ENCODE measurements at places on chromosomes 7 and 10. TPM values are rescaled to one million over a fixed set of nuclear protein-coding genes. Genes with fewer than 3 reads are reported as not detected.

ANKRD30A gene
- not detected for polyA plus RNA-seq

- DNase-seq = no peak
Measured at GRCh38 chr7:71637578-71637977, 505.6 kb downstream of the GALNT17 start.

GRCh38 chr10:127737563-127738511, 852 bp downstream of the FOXI2 start:
- no peak for DNase-seq

- peak; percentile 25 for DNase-seq
Measured at GRCh38 chr7:66921396-66921917, 432 bp downstream of the TMEM248 start.

DNA sequence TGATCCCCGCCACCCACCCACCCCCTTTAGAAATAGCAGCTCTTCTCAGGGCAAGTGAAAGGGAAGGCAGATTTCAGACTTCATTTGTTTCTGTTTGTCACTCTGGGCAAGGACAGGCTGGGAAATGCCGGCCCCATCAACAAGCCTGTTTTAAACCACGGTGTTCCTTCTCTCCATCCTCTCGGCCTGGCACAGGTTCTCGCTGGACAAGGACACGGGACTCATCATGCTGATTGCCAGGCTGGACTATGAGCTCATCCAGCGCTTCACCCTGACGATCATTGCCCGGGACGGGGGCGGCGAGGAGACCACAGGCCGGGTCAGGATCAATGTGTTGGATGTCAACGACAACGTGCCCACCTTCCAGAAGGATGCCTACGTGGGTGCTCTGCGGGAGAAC, 42.3 kb downstream of the C10orf105 start:
- no peak for DNase-seq

- DNase-seq = no peak
Measured at GRCh38 chr7:115015619-115016018, 93.7 kb downstream of the MDFIC start.

BLNK gene
- polyA plus RNA-seq = 152 TPM

DNA sequence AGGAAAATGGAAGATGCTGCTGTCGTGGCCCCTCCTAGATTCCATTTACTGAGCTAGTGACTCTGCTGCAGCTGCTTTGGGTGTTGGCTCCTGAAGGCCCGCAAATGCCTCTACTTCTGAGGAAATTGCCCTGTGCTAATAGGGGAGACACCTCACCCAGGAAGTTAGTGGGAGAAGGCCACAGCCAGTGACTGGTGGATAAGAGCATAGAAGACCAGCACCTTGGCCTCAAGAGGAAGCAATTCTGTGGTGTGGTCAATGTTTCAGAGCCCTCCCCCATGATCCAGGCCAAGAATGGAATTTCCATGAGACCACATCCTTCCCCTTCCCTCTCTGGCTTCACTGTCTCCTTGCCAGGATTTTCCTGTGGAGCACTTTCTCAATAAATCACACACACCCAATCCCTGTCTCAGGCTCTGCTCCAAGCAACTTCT, 25.0 kb upstream of the FZD1 start:
- DNase-seq = no peak

- no peak for DNase-seq
Measured at GRCh38 chr10:74018241-74018640, 20.3 kb downstream of the VCL start.

- DNase-seq = no peak
Measured at GRCh38 chr7:141301544-141301943, 227.7 kb downstream of the TMEM178B start.

DNA sequence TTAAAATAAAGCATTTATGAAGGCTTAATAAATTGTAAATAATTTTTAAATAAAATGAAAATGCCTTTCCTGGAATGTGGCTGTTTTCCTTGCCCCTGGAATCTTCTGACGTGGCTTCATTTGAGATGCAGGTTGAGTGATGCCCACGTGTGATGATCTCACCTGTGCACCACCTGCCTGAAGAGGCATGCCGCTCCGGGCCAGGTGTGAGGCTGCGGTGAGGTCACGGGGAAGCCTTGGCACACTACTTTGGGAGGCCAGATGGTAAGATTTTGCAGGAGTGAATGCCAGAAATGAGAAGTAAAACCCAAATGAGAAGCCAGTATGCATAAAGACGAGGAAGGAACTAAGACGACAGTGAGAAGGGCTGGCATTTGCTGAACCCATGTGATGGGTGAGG, 36.2 kb downstream of the GOT1 start:
- no peak for DNase-seq

AGBL3 gene
- 0.65 TPM for polyA plus RNA-seq

DNA sequence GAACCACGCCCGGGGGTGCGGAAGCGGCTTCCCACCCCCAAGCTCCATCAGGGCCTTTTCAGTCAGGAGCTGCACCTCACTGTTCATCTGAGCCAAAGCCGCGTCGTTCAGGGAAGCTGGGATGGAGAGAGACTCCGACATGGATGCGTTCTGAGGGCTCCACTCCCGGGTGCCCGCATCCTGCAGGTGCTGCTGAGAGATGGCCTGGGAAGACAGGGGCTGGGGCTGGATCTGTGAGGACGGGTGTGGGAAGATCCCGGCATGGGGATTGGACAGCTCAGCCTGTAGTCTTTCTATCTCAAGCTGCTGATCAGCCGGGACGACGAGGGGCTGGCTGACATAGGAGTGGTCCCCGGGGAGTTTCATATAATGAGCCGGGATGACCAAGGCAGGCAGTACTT, 45.0 kb upstream of the NMT2 start:
- no peak for DNase-seq

DNA sequence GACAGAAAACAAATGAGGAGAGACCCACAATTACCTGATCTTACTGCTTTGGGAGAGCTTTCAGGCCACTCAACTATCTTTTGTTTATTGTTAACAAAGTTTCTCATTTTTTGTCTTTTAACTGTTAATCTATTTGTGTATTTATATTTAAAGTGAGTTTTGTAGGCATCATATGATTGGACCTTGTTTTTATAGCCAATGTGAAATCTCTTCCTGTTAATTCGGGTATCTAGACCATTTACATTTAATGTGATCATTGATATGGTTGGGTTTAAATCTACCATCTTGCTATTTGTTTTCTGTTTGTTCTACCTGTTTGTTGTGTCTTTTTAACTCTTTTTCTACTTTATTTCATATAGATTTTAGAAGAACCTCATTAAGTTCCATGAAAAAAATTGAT, 12.5 kb downstream of the OPALIN start:
- DNase-seq = no peak

- no peak for DNase-seq
Measured at GRCh38 chr7:24245362-24245761, 38.6 kb upstream of the NPY start.

IFIT1B gene
- not detected for polyA plus RNA-seq

- no peak for DNase-seq
Measured at GRCh38 chr10:36096576-36096975, 454.5 kb upstream of the FZD8 start.

GRCh38 chr10:15331461-15331860, 39.6 kb downstream of the FAM171A1 start:
- DNase-seq = no peak

GRCh38 chr7:31512166-31512565, 1.7 kb upstream of the ITPRID1 start:
- no peak for DNase-seq

DNA sequence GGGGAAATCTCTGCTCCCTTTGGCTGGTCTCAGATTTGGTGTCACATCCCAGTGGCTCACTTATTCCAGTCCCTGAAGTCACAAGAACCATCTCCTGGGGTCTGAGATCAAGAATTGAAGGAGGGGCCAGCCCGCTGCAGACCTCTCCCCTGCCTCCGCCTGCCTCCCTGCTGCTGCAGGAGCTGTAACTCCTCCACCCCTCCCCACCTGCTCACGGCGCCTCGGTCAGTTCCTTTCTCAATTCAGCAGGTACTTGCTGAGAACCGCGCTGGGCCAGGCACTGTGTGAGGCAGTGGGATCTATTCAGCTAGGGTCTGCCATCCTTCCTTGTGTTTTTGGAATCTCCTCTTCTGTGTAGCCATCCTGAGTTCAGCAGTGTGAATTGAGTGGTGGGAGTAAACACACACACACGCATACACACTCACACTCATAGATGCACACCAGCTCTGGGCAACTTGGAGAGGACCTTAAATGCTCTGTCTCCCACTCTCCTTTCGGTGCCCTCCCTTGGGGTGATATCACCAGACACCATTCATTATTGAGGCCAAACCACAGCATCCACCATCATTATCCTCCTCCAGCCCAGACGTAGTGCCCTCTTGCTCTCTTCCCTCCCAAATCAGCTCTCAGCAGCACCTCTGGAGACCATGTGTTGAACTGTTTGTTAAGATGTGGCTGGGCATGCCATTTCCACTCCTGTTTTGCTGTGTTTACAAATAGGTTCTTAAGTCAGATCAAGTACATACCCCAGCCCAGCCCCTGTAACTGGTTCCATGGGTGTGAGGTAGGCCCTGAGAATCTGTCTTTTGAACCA, 22.0 kb upstream of the ANKRD2 start:
- DNase-seq = no peak

GRCh38 chr7:138837627-138838026, 39.6 kb upstream of the ATP6V0A4 start:
- DNase-seq = no peak

DNA sequence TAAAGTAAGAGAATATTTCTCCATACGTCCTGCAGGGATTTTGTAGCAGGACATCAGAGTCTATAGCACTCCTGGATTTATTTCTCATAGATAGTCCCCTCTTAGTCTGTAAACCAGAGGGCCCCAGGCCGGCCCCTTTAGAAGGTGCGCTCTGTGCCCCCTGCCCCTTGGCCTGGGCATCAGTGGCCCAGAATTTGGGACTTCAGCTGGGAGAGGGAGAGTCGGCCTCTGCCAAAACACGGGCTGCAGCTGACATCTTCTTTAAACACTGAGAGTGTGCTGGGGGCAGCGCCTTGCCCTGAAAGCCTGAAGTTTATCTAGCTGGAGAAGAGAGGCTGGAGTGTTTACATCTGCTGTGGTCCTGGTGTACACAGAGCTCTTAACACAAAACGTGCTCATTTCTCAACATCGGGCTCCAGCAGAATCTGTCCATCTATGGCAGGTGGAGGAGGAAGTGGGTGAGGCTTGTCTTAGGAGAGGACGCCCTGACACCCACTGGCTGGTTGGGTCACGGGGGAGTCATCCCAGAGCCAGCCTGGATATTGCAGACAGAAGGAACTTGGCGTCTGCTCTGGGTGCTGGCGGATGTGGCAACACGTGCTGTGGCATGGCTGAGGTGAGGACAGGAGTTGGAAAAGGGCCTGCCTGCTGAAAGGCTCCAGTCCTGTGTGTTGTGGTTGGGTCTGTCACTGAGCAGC, 5.0 kb upstream of the TACR2 start:
- DNase-seq = no peak

GRCh38 chr7:157520249-157520648, 183.4 kb downstream of the DNAJB6 start:
- no peak for DNase-seq

FAM221A gene
- 3.4 TPM for polyA plus RNA-seq

DNA sequence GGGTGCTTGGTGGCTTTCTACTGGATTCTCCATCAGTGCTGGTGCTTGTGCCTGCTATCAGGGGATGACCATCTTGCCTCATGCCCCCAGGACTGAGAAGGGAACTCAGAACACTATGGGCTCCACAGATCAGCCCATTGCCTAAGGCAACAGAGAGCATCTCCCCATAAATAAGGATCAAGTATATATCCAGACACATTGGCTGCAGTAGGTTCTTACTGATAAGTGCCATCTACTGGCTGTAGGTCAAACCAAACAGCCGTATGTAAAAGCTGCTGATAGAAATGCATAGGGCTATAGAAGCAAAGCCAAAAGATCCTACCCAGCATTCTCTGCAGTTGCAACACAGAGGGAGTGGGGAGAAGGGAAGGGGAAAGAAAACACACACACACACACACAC, 153.7 kb downstream of the CDK14 start:
- DNase-seq = no peak

LIPN gene
- polyA plus RNA-seq = not detected

LSM8 gene
- polyA plus RNA-seq = 51.7 TPM

CYP26C1 gene
- polyA plus RNA-seq = not detected

- DNase-seq = no peak
Measured at GRCh38 chr7:30851651-30852307, 59.9 kb upstream of the AQP1 start.

NEURL1 gene
- 0.39 TPM for polyA plus RNA-seq

ABCB1 gene
- polyA plus RNA-seq = 17.0 TPM

GRCh38 chr10:51405580-51406351, 293.6 kb downstream of the CSTF2T start:
- no peak for DNase-seq

HTR5A gene
- polyA plus RNA-seq = not detected

RAPGEF5 gene
- polyA plus RNA-seq = 6.8 TPM

GGCT gene
- 23.8 TPM for polyA plus RNA-seq

HOXA11 gene
- not detected for polyA plus RNA-seq

DNA sequence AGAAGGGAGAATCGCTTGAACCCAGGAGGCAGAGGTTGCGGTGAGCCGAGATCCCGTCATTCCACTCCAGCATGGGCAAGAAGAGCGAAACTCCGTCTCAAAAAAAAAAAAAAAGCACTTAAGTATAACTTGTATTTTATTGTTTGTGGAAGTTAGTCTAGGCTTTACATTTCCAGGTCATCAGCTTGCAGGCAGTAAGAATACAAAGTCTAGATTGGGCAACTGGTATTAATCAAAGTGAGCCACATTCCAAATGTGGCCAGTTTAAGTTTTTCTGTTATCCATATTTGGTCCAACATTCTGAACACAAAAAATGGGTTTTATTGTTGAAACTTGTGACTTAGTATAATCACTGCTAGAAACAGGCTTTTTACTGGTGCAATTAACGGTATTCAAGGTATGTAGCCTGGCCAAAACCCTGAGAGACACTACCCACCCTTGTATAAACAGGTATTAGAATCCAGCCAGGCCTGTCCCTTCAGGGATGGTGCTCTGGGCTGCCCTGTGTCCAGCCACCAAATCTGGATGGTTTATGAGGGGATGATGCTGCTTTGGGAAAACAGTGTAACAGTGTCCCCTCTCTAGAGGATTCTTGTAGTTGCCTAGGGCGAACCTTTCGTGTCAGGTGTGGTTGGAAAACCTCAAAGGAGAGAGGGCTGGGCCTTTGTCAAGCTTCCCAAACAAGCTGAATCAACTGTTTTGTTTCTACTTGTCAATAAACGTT, 122.1 kb upstream of the EFCAB10 start:
- no peak for DNase-seq

SLC26A3 gene
- not detected for polyA plus RNA-seq

- no peak for DNase-seq
Measured at GRCh38 chr10:86960003-86960862, 1.8 kb downstream of the SNCG start.
